Stimulated activated CD4-positive, alpha-beta T cell treated with anti-CD3 and anti-CD28 coated beads, Interleukin-15, amount 100 ng/mL, for 48 hours (primary cell): ENCODE measurements at places on chromosomes 2 and 18.

DNA sequence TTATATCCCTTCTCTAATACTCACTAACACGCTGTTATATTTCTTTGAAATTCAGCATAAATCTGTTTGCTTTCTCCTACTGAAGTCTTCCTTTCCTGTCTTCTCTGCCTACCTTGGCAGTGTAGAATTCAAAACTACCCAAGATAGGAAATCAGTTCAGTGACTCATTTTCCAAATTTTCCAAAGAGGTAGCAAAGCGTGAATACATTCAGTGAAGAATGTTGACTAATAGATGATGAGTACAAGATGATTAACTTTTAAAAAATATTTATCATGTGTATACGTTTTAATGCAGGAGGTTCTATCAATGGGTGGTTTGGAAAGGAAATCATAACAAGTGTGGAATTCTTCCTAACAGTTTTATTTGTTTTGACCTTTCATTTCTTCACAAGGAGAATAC is 201.9 kb upstream of the SLC8A1 start:
- no peak for DNase-seq

DNA sequence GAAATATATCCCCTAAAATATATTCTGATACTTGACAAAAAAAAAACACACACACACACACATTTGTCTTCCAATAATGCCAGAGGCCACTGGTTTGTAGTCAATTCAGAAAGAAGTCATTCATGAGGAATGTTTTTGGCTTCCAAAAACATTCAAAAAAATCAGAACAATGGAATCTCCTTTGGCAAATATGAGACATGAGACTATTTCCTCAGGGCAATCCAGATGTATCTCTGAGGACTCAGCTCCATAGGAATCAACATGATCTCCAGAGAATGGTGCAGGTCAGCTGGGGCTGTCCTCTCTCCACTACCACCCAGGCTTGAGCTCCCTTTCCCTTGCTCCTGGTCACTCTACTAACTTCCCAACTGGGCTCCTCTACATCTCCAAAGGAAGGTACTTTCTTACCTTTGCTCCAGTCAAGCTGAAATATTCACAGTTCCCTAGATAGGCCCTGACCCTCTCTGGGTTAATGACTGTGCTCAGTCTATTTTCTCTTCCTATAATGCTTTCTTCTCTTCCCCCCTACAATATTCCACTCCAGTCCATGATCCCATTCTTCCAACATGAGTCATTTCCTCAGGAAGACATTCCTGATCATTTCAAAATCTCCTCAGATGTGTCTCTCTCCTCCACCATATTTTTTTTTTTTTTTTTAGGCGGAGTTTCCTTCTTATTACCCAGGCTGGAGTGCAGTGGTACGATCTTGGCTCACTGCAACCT is 145.3 kb downstream of the C1D start:
- no peak for DNase-seq

- DNase-seq: no peak
These were observed 58.1 kb upstream of the OTX1 start for GRCh38 chr2:62992561-62992960.

DNA sequence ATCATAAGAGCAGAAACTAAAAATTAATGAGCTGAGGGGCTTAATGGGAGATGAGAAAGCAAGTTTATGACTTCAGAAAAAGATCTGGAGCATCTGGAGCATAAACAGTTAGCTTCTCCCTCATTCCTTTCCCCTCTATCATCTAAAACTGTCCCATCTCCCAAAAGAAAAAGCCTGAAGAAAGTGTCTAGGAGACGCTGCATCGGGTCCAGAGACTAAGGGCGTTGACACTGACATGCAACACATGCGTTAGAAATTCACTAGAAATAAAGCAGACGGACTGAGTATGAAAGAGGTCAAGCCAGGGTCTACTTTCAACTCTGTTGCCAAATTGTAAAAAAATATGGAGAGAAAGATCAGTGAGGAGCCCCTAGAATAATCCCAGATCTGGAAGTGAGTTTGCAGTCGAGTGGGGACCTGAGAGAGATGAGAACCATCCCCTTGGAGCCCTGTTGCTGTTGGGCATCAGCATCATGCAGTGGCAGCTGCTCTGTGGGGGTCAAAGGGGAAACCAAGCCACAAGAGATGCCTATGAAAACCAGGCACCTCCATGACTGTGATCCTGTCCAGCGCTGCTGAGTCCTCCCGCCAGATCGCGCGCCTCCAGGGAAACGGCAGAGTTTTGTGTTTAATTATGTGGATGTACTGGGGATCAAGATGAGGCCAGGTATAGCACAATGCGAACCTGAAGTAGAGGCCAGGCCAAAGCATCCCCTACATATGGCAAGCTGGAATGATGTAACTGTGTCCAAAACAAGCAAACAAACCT is 13.9 kb downstream of the ANTXR1 start:
- no peak for DNase-seq

DNA sequence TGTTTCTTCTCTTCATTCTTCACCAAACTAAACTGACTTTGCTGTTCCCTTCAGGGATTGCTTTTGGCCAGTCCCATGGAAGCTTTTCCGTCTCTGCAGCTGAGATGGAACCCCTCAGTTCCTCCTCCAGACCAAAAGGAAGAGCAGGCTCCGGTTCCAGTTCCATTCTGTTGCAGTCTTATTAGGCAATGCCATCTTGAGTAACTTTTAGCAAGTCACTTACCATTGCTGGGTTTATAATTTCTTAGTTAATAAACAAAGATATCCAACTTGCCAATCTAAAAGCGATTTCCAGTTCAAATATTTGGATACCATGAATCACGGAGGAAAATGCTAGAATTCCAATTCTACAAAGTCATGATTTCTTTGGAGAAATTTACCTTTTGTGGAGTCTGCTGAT is 214.3 kb upstream of the LYPD1 start:
- DNase-seq: no peak

- peak; percentile 59 for DNase-seq
These were observed at the start of gene IFIH1 for GRCh38 chr2:162318328-162319180. Gene IFIH1 (minus strand): TSS chr2:162318684. CDS start chr2:162318307, 377 bp downstream.

GRCh38 chr2:17763641-17764333 is 9.8 kb downstream of the GEN1 start:
- no peak for DNase-seq

DNA sequence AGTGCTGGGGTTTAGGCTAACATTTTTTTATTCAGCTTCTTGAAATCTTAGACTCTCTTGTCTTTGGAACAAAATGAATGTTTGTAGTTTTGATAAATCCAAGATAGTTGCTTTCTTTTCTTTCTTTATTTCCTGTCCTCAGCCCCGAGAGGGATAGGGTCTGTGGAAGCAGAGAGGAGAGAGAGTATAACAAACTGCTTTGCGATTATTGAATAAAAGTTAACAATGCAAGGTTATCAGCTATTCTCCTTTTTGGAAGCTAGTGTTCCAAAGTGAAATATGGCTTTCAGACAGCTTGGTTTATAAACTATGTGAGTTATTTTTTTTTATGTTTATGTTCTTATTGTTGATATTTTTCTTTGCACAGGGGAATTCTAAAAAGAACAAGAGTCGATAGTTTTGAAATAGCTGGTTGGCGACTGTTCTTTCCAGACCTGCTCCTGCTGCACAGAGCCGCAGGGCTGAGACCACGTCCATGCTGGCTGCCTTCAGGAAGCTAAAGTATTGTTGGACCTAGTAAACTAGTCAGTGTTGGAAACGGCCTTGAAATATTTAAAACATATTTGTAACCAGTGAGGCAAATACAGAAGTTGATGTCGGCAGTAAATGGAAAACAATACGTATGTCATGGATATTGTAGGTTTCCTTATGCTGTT is 15.5 kb upstream of the STON1 start:
- DNase-seq: no peak

GRCh38 chr2:71557321-71557720 is 104.0 kb downstream of the DYSF start:
- no peak for DNase-seq

DNA sequence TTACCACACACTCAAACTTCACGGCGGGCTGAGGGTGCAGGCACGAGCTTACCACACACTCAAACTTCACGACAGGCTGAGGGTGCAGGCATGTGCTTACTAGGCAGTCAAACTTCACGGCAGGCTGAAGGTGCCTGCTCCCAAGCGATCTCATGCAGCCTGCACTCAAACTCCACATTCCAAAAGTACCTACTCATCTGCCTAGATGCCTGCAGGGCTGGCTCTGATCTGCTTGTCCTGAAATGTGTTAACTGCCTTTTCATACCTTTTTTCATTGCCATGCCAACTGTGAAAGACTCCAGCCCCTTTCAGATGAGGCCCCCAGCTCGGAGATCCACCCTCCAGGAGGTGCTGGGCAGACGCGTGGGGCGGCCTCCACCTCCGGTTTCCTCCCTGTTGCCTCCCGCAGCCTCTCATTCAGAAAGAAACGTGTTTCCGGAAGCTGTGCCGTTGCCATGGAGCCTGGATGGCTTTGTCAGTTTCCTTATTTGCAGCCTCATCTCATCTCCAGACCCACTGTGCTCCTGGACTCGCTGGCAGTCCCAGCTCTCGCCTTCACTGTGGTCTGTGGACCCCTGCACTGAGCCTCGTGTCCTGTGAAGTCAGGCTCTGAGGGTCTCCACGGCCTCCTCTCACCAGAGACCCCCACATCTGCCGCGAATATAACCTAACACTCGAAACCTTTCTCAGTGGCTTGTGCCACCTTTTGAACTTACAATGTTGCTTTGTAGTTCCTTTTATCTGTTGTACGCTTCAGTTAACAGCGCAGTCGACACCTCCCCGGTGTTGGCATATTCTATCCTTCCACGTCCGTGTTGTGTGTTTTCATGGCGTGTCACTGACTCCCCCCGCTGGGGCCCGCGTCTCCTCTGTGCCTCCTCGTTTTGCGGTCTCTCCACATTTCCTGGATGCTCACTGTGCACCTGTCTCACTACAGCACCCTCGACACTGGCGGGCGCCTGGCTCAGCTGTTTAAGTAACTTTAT is 106.1 kb upstream of the ALKAL2 start:
- DNase-seq: no peak

DNA sequence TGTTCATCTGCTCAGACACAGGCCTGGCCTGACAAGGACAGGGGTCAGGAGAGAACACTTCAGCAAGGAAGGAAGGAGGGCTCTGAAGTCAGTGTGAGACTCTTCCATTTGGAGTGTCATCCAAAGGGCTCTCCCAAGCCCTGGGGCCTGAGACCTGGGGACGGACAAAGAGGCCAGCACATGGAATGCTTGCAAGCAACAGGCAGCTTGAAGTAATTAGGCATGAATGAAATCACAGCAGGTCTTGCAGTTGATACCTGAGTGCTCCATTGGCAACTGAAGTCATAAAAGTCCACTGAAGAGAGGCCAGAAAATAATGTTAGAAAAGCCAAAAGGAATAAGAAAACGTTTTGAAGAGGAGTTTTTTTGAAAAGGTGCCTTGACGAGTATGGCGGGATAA is 231.7 kb downstream of the VAPA start:
- no peak for DNase-seq

DNA sequence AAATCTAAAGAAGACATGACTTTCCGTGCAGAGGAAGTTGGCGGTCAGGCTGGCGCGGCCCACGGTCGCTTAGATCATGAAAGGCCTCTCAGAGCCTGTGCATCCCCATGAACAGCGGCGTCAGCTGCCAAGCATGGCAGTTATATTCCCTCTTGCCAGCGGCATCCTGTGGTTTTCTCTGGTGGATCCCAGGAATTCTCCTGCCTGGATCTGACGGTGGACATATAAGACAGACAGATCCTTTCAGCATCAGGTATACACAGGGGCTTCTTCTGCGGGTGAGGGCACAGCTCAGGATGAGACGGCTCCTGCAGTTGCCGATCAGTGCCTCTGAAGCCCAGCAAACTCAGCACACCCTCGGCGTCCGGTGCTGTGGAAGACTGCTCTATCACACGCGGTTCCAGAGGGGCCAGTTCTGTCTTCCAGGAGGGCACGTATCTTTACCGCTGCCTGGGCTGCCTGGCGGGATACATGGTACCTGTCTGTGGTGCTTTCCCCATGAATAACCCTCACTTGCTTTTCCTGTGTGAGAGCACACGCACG is 157.8 kb downstream of the LDLRAD4 start:
- DNase-seq: no peak

GRCh38 chr2:96960153-96960961 is 26.0 kb downstream of the FAM178B start:
- peak; percentile 63 for DNase-seq

- DNase-seq: no peak
These were observed 1.9 kb downstream of the WDR12 start for GRCh38 chr2:202909394-202910192.

- DNase-seq: no peak
These were observed 295.3 kb downstream of the GPD2 start for GRCh38 chr2:156731506-156731905.

- DNase-seq: no peak
These were observed 35.0 kb downstream of the SRSF7 start for GRCh38 chr2:38716185-38716584.

- no peak for DNase-seq
These were observed 60.1 kb downstream of the SPIRE1 start for GRCh38 chr18:12597760-12598159.

GRCh38 chr2:38353402-38353801 is 23.7 kb downstream of the ATL2 start:
- no peak for DNase-seq

DNA sequence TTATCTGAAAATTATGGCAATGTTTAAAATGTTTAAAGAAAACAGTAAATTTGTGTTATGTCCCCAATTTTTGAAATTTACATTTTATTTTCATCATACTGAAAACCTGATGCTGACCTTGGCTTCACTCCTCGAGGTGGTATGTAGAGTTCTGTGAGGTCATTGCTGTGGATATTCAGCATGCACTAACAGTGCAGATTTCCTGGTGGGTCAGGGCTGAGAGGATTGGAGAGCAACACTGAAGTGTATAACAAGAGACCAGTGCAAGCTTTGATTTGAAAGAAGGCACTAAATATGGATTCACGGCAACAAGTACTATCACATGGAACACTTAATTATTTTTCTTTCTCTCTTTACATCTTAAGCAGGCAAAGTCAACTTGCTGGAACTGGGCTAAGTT is 134.1 kb downstream of the SLC8A1 start:
- DNase-seq: no peak

- DNase-seq: no peak
These were observed 203.2 kb downstream of the ETAA1 start for GRCh38 chr2:67600222-67600871.

DNA sequence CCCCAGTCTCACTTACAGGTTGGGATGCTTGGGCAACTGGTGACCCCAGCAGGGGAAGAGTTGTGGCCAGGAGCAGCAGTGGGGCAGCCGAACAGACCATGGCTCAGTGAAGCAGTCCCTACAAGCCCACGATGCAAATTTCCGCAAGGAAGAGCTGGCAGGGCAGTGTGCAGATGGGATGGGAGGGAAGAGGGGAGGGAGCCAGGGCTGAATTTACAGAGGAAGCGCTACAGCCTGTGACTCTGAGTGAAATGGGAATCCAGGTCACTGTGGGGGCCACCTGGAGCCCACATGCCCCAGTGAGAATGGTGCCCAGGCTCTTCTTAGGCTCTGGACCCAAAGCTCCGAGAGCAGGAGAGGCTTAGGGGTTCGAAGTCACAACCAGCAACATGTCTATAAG is 27.0 kb upstream of the SELENOI start:
- DNase-seq: no peak

DNA sequence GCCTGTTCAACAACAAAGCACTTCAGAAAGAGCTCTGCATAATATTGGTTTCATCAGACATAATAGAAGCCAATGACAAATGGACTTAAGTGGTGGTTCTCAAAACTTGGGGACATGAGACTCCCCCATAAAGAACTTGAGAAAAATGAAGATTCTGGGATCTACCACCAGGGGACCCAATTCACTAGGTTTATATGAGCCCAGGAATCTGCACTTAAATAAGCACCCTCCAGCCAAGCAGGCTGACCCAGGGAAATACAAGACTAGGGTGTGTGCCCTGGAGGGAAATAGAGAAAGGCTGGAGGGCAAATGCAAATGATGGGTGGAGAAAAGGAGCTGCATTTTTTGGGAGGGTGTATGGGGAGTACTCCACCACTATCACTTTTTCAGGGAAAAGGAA is 52.5 kb downstream of the SATB2 start:
- DNase-seq: no peak

GRCh38 chr2:3461801-3462492 is 57.4 kb downstream of the ADI1 start:
- no peak for DNase-seq
